ENCODE measurements at places on chromosomes 4 and X. TPM values are rescaled to one million over a fixed set of nuclear protein-coding genes. Genes with fewer than 3 reads are reported as not detected.

SPATA18 gene
- total RNA-seq = 1.9 TPM

SLC7A11 gene
- 0.20 TPM for total RNA-seq

PCDH7 gene
- total RNA-seq = 53.4 TPM

SLC9B1 gene
- 0.20 TPM for total RNA-seq

MAGEA1 gene
- total RNA-seq = not detected

ARR3 gene
- not detected for total RNA-seq

GAGE12E gene
- not detected for total RNA-seq

- DNase-seq = peak; percentile 39
These were observed 2.4 kb downstream of the PCDH7 start for GRCh38 chr4:30722359-30723200.

- peak; percentile 73 for DNase-seq
These were observed 361 bp downstream of the QDPR start for GRCh38 chr4:17511509-17511949.

- no peak for DNase-seq
These were observed 243.0 kb upstream of the FSTL5 start for GRCh38 chr4:162406637-162407365.

DNA sequence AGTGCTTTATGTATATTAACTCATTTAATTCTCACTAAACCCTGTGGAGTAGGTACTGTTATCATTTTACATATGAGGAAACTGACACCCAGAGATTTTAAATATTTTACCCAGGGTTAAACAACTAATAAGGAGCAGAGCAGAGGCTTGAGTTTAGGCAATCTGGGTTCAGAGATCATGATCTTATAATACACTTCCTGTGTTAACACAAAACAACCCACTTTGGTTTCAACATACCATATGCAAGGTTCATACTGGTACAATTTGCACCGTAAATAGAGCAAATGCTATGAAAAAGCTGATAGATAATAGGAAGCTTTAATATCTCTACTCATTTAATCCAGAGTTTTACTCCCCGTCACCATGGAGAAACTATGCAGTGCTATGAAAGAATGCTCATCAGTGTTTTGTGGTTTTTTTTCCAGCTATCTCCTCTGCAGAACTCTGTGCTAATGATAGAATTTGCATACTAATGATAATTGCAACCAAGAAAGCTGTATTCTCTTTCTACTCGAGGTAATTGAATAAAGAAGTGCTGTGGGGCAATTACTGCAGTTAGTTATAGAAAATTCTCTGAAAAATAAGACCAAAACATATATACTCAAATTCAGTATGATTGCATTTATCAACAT, 138.8 kb upstream of the MAP9 start:
- no peak for DNase-seq

DNA sequence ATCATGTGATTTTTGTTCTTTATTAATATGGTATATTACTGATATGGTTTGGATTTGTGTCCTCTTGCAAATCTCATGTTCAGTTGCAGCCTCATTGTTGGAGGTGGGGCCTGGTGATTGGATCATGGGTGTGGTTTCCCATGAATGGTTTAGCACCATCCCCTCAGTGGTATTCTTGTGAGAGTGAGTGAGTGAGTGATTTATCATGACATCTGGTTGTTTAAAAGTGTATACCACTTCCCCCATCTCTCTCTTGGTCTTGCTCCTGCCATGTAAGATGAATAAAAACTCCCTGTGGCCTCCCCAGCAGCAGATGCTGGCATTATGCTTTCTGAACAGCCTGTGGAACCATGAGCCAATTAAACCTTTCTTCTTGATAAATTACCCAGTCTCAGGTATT, 111.5 kb downstream of the TAB3 start:
- DNase-seq = no peak

- DNase-seq = no peak
These were observed 49.8 kb downstream of the EDNRA start for GRCh38 chr4:147530723-147531122.

DNA sequence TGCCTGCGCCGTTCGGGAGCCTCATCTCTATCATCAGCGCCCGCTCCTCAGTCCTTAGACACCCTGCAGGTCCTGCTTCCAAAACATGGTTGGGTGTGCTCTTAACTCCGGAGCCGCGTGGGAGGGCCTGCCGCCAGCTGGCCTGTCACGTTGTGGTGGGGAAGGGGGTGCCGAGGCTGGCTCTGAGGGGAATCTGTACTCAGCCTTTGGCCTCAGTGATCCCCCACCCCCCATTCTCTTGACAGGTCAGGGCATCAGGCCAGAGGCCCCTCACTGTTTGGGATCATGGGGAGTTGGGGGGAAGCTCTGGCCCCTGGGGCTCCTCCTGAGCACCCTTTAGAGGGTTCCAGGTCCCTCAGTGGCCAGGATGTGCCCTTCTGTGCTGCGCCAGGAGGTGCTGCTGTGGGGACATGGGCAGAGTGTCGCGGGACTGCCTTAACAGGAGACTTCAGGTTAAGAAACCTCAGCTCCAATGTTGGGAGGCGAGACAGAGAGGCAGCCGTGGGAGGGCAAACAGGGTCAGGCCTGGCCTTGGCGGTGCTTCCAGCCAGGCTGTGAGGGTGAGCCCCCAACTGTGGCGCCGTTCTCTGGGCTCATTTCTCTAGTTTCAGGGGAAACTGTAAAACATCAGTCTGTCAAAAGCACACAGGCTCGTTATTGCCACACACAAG, 33.5 kb downstream of the TRMT44 start:
- DNase-seq = no peak

DNA sequence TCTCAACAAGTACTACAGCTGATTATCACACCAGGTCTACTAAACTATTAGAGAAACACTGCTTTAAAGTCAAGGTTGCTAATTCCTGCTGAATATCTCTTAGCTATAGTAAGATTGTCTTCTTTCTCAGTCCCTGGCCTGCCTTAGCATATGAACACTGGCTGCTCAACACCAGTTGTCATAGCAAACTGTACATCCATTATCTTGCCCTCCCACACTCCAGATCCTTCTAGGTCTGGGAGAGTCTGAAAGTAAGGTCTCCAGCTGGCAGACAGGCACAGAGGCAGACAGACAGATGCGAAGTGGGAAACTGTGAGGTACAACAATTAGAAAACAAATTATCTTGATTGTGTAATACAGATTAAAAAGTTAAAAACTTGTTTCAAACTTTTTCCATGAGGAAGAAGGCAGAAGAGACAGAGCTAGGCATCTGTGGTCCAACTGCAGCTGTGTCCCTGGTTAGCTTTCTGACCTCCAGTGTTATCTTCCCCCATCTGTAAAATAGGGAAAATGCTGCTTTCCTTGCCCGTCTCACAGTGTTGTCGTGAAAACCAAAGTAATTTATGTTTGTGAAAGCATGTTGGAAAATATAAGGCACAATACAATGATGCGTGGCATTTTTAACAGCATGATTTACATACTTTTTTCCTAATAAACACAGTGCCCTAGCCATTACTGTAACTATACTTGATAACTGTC, 133.8 kb downstream of the KLHL13 start:
- DNase-seq = no peak

DNA sequence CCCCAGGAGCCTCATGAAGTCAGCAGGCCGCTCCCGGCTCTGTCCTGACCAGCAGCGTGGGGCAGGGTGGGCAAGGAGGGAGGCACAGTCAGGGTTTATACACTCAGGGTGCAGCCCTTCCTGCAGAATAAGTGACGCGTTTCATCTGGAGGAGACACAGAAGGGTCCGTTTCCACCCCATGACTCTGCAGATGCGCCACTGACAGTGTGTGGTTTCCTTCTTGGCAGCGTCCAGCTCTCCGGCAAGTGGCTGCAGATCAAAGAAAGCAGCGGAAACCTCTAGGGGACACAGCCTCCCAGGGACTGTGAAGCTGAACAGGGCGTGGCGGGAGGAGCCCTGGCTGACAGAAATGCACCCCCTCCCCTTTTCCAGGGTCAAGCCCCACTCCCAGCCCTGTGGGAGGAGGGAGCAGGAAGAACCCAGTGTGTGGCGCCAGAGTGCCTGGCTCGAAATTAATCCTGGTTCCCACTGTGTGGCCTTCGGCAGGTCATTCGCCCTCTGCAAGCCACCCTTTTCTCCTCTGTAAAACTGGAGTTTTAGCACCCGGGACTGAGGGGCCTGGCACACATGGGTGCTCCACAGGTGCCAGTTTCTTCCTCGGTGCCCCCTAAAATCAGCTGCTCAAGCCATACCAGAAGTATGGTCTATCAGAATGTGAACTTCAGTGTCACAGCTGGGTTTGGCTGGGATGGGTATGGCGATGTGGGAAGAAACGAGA, 17.3 kb upstream of the TBC1D14 start:
- peak; percentile 57 for DNase-seq

DNA sequence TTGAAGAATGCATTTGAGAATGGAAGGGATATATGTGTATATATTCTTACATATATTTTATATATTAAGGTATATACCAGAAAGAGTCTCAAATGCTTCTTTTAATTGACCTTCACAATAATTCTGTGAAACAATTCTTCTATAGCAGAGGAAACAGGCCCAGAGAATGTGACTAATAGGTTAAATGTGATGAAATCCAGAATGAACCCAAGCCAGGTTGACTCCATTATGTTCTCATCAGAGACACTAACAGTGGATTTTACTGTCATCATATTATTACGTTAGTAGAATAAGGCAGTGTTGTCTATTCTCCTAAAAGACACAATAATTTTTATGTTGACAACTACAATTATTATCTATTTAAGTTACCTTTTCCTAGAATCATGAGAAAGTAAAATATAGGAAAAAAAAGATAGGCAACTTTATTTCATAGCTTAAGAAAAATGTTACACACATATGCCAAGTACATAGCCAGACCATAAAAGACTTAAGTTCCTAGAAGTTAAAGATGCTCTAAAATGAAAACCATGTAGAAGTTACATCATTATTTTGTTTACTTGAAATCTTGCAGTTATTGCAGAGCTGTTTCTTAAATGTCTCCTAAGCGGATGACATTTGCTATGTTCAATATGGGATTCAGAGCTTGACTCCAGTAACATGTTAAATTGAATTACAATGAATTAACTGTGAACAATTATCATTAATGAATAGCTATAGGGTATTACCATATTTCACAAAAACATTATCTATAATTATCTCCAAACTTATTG, 56.2 kb upstream of the ANKRD50 start:
- DNase-seq = no peak

DNA sequence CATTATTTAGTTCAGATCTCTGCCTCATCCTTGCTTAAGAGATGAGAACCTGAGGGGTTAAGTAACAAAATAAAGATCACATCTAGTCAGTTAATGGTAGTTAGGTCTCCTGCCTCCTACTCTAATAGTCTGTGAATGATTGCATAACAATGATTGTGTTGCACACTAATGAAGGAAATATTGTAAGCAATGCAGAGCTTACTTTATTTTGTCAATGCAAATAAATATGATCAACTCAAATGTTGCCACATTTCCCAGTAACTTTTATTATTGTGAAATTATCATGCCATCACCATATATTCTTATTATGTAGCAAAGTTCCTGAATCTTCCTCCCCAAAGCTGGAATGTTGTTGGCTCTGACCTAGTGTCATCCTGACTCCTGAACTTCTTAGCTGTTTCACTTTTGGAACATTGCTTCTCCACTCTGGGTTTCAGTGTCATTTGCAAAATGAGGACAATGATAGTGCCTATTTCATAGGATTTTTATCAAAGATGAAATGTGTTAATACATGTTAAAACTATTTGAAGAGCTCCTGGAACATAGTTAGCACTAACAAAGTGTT, 17.0 kb upstream of the GABRA4 start:
- no peak for DNase-seq

DNA sequence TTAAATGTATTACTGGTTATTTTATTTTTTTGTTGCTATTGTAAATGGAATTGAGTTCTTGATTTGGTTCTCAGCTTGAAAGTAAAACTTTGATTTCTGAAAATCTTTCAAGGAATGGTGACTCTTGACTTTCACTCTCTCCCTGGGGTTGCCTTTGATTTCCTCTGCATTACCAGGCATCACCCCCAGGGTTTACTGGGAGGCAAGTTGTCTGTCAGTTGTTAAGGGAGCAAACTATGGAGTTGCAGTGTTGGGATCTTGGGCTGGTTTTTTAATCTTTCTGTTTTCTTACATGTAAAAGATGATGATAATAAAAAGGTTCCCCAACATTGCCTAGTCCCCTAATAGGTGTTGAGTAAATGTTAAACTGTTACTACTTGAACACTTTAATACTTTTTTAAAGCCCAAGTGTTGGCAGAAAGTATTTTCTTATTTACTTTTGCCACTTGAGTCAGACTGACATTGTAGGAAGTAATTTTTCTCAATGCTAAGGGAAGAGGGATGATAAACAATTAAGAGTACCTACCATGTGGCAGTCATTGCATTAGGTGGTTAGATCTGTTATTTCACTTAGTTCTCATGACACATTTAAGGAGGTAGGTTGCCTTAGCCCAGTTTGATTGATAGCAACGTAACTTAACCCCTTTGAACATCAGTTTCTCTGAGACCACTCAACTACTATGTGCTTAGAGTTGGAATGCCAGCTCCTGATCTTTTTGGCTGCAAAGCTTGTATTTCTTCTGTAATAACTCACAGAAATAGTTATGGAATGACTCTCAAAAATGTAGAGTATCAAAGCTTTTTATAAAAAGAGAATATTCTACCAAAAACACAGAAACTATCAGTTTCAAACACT, 67.1 kb downstream of the DCLK2 start:
- DNase-seq = no peak

GRCh38 chr4:72587334-72587733, 18.3 kb upstream of the ADAMTS3 start:
- DNase-seq = no peak

- no peak for DNase-seq
These were observed 267.2 kb downstream of the FBXO8 start for GRCh38 chr4:174016251-174016650.

GRCh38 chr4:51943221-51943620, 76.9 kb downstream of the LRRC66 start:
- no peak for DNase-seq

DNA sequence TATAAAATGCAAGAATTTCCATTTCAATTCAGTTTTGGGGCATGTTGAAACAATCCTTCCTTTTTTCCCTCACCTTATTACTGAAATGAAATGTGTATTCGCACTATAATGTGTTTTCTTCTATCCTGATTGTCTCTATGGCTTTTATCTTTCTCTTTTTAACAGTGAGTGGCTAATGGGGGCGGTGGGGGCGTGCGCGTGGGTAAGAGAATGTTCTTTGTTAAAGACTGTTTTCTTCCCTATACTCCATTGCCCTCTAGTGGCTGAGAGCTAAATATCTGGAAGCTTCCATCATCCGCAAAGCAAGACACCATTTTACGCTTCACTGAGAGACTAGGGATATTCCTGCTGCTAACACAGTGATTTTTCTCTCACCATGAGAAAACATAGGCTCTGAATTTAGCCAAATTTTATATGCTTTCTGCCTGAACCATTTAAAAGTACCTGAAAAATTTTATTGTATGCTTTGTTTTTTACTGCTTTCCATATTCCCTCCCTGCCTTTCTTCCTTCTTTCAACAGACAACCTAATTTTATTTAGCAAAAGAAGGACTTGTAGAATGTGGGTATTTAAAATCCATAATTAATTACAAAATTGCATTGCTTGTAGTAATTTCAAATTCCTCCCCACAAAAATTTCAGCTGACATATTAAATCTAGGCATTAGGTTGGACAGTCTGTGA, 194.0 kb downstream of the GASK1B start:
- DNase-seq = peak; percentile 52

All from left ventricle myocardium superior (tissue), 1 donor.